NCI-H1048 (cell line): ENCODE measurements at places on chromosomes 16 and 17.

GRCh38 chr17:80742091-80742490, 197.5 kb downstream of the RPTOR start:
- DNase-seq, result no peak

GRCh38 chr16:23466162-23466885, 13.3 kb upstream of the COG7 start:
- DNase-seq, result no peak

DNA sequence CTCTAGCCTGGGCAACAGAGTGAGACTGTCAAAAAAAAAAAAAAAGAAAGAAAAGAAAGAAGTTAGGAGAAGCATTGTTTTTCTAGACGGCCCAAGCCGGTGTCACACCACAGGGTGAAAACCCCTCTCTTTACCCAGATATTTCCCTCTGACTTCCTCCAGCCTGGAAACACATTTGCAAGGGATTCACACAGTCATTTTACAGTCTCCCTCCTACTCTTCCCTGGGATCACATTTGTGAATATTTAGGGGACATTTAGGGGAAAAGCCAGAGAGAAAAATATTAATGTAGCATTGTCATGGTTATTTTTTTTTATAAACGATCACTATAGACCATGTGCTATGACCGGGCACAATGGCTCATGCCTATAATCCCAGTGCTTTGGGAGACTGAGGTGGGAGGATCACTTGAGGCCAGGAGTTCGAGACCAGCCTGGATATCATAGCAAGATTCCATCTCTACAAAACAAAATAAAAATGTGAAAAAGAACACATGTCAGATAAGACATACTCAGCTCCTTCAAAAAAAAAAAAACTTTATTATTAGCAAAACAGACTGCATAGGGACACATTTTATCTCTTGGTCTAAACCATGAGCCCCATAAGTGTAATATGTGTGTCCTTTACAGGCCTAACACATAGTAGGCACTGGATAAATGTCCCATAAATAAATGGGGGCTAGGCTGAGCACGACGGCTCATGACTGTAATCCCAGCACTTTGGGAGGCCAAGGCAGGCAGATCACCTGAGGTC, 10.9 kb upstream of the SDR42E2 start:
- no peak for DNase-seq

GRCh38 chr17:9242497-9242881, 221.2 kb downstream of the NTN1 start:
- DNase-seq, result no peak
